ENCODE measurements at places on chromosomes 3 and 15.

GRCh38 chr15:57496946-57497869 lies 94.5 kb upstream of the MYZAP start:
- DNase-seq = no peak

DNA sequence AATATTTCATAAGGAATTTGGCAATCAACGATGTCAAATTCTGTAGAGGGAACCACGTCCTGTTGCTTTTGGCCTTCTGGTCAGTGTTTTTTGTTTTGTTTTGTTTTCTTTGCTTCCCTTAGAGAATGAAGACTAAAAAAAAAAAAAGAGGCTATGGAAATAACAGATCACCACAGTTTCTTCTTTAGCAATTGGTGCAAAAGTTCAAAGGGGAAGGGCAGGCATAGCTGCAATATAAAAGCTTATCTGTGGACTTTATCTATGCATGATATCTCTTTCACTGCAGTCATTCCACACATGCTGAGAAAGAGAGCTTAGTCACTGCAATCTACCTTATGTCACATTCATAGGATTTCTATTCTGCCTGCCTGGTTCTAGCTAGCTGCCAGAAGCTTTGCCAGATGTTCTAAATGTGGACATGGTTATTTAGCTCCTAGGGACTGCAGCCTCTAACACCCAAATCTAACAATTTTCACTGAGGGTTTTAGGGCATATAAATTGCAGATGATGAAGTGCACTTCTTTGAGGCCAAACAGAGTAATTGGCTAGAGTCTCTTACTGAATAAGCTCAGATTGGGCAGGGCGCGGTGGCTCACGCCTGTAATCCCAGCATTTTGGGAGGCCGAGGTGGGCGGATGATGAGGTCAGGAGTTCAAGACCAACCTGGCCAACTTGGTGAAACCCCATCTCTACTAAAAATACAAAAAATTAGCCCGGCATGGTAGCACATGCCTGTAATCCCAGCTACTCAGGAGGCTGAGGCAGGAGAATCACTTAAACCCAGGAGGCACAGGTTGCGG lies 637.2 kb downstream of the NTRK3 start:
- DNase-seq = no peak

- DNase-seq = no peak
Observed at GRCh38 chr3:80055306-80055705, 287.5 kb upstream of the ROBO1 start.

DNA sequence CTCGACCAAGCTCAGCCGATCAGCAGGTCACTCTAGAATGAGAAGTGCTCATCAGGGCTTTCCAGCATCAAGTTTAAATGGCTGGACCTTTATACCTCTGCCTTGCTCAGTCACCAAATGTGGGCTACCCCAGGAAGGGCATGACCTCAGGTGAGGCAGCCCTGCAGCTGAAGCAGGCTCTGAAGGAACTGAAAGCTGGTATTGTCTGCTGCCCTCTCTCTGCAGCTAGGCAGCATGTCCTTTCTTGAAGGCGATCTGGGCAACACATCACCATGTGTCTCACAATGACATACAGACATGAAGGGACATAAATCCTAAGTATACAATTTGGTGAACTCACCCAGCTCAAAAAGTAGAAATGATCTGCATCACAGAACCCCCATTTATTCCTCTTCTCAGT lies 38.7 kb upstream of the ARID3B start:
- no peak for DNase-seq

GRCh38 chr3:64739971-64740631 lies 52.3 kb upstream of the ADAMTS9 start:
- DNase-seq = no peak

DNA sequence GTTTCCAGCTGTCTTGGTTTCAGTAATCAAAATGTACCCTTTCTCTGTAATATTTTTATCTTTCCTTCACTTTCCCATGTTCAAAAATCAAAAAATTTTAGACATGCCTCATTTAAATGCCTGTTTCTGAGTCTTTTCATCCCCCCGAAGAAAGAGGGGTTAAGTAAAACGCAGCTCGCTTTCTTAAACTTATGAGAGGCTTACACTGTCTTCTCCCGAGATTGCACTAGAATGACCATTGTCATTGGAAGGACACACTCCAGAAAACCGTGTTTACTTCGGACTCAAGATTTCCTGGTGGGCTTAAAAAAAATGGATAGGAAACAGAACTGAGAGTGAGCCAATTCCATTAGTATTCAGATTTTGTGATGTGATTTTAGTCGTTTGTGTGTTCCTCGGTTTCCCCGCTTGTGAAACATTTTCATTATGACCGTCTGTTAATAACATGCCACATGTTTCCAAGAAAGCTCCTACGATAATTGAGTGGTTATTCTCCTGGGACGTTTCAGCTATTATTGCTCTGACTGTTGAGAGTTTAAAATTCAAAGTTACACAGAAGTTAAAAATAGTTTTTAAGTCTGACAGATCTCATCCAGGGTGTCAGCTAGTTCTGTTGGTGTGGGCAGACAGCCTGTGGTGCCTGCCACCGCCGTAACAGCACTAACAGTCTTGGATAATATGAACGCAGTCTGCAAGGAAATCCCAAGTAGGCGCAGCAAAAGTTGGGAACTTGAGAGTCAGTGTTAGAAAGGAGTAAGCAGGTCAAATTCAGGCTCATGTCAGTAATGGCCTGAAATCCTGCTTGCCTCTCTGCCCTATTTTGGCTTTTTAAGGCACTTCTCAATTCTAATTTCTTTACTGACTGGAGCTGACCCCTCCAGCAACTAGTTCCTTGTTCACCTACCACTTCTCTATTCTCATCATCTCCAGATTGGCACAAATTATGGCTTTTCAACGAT lies 1.5 kb downstream of the CRYBG3 start:
- no peak for DNase-seq

- no peak for DNase-seq
Observed at GRCh38 chr3:153182501-153183293, 20.7 kb downstream of the RAP2B start.

DNA sequence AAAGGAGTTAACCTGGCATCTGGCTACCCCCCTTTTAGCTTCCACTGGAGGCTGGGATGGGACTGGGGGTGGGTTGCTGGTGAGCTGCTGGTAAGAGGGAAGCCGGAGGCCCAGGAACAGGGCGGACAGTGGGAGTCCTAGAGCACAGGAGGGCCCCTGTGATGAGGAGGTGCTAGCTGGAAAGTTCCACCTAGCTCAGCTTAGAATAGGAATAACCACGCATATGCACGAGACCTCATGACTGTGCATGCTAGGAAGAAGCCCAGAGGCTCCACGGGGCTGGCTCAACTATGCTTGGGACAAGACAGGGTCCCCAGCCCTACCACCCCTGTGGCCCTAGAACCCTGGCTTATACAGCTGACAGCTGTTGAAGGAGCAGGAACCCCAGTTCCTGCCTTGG lies 34.1 kb downstream of the LINGO1 start:
- DNase-seq = no peak

Measured in NCI-H2107 (cell line).